ENCODE measurements at places on chromosomes 7 and 10.
A peak's percentile ranks its signal among the peaks of the same experiment; 100 is the strongest.

DNA sequence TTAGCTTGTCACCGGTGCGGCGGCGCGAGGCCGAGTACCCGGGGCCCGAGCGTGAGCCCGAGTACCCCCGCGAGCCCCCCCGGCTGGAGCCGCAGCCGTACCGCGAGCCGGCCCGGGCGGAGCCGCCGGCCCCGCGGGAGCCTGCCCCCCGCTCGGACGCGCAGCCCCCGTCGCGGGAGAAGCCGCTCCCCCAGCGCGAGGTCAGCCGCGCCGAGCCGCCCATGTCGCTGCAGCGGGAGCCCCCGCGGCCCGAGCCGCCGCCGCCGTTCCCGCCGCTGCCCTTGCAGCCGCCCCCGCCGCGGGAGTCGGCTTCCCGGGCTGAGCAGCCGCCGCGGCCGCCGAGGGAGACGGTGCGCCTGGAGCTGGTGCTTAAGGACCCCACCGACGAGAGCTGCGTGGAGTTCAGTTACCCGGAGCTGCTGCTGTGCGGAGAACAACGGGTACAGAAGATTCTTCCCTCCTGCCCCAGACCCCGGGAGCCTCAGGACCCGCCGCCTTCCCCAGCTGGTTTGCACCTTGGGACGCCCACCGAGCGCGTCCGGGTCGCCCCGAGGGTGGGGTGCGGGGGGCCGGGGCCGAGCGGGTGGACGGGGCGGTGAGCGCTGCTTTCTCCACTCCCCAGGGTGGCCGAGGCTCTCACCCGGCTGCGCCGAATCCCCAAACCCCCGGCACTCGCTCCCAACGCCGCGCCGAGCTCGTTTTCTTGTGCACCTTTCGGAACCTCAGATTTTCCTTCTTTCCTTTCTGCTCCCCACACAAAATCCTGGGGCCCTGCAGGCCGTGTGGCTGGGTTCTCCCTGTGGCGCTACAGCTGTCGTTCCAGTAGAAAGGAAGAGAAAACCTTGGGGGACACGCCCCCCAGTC is 708 bp downstream of the UBN2 start:
- DNase-seq: no peak

DNA sequence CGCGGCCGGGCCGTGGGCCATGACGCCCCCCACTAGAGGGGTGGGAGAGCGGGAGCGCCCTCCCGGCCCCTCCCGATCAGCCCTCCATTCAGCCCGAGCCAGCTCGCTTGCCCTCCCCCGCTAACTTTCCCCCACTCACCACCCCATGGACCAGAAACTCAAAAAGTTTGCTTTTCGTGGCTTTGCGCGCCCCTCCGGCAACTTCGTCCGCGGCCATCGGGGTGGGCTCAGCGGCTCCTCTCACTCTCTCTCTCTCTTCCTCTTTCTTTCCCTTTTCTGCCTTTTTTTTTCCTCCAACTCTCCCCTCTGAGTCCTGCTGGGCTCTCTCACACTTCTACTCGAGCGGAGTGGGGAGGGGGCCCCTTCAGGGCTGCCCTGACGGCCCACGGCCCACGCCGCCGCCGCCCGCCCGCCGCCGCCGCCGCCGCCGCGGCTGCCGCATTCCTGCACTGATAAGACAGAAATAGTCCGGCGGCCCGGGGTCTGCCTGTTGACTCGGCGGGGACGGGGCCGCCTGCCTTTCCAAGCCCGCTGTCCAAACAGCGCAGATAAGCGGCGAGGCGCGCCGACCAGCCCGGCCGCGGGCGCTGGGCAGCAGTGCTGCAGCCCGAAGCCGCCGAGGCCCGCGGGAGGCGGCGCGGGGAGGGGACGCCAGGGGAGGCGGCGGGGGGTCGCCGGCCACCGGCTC is at the start of gene SMARCD3:
Gene SMARCD3, minus strand, starts transcription at position 349 of the 688 bp plus-strand sequence. Its CDS starts 132 bp downstream, at position 217.
- DNase-seq: no peak

GRCh38 chr10:103659674-103660363 is 166.3 kb downstream of the NEURL1 start:
- DNase-seq: no peak

DNA sequence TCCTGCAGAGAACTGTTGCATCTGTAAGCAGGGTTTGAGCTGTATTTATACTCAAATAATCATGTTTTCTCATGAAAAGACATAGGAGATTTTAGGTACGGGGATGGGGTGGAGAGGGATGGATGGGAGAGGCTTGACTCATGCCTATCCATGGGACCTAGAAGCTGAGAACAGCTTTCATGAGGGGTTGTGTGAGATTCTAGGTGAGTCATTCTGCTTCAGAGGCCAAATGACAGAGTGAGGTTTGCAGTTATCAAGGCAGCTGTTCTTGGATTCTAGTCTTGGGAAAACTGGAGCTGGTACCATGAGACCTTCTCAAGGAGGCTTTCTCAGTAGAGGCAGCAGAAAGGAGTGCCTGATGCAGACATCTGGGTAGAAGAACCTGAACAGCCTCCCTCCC is 746.9 kb downstream of the TYW1 start:
- DNase-seq: no peak

DNA sequence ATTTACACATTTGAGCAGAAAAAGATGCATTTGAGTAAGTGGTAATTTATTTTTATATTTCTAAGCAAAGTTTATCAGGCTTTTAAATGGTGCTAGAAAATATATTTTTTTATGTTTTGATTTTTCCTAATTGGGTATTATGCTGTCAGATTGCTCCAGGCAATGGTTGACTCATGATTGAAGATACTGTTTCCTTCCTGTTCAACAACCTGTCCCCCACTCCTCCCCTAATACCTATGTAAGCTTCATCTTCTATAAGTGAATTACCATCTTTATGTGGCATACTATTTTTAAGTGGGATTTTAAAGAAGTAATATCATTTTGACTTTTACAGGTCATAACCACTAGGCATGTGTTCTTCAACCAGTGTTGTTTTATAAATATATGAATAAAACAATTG is 21.4 kb downstream of the TSPAN13 start:
- peak; percentile 70 for DNase-seq

DNA sequence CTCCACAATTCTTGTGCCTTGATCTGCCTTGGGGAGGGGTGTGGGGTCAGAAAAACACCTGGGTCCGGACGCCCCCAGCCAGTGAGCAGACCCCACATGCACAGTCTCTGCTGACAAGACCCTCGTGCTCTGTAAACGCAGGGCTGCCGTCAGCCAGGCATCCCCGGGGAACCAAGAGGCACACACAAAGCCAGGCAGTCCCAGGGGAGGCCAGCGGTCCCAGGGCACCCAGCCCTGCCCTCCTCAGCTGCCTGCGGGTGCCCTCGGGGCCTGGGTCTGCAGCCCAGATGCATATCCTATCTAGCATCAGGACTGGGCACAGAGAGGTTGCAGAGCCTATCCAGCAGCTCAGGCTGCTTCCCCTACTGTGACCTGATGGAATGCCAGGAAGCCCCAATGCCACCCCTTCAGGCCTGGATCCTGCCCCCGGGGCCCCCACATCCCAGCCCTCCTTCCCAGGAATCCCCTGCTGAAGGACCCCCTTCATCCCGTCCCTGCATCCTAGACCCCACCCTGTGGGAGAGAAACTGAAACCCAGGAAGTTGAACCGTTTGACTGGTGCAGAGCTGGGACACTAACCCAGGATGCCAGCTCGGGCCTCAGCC is 92.4 kb downstream of the MICALL2 start:
- DNase-seq: no peak

DNA sequence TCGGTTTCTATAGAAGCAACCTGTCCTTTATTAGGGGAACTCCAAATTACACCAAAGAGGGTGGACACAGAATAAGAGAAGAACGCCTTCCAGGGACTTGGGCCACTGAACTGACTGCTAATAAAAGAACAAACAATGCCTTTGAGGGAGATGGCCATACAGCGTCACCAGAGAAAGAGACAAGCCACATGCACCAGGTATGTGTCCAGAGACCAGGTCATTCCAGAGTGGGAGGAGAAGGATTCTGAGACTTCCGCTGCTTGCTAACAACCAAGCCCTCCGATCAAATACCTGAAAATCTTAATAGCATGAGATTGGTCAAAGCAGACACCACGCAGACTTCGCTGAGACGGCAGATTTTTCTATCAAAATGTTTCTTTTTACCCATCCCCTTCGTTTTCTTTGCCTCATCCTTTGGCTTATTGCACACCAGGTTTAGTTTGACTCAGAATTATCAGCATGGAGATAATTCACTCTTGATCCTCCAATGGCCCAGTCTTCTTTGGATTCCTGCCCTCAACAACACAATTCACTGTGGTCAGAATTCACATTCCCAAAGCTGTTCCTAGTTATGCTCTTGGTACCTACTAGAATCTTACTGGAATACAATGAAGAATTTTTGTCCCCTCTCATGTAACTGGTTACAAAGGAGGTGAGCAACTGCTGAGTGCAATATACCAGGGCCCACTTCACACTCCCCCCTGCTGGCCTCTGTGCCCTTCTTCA is 87.4 kb upstream of the DDC start:
- DNase-seq: no peak

DNA sequence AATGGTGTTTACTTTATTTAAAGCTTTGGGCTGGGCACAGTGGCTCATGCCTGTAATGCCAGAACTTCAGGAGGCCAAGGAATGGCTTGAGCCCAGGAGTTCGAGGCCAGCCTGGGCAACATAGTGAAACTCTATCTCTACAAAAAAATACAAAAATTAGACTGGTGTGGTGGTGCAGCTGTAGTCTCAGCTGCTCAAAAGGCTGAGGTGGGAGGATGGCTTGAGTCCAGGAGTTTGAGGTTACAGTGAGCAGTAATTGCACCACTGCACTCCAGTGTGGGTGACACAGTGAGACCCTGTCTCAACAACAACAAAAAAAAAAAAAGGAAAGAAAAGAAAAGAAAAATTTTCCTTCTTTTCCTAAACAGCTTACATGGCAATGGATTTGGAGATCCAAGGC is 22.0 kb downstream of the SLC16A9 start:
- no peak for DNase-seq

GRCh38 chr10:110399106-110399964 is 94.6 kb upstream of the SMNDC1 start:
- peak; percentile 99 for DNase-seq

DNA sequence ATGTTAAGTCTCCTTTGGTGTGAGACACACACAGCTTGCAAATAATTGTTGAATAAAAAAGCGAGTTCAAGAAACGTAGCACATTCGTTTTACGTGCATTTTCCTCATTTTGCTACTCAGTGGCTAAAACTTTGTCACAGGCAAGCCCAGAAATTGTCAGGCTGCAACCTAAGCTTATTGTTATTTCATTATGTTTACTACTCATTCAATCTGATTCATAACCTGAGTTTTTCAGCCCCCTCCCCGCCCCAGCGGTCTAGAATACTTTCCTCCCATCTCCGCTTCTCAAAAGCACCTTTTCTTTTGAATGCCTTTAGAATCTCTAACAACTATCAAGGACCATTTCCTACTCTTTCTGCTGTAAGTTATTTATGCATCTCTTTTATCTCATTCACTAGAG is 1.1 kb downstream of the FAM133B start:
- no peak for DNase-seq

DNA sequence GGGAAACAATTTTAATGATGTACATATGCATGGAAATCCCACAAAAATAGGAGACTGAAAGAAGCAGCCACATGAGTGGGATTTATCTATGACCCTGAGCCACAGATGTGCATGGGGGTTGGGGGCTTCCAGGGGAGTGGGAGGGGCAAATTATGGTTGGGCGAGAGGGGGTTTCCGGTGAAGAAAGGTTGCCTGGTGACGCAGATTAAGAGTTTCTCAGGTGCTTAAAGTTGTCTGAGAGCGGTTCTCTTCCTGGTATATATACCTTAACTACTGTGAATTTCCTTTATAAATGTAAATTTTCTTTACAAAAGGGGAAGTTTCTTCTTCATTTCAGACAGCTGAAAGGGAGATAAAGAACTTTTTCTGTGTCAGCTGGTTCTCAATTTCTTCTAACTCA is 273.6 kb upstream of the PITRM1 start:
- no peak for DNase-seq

DNA sequence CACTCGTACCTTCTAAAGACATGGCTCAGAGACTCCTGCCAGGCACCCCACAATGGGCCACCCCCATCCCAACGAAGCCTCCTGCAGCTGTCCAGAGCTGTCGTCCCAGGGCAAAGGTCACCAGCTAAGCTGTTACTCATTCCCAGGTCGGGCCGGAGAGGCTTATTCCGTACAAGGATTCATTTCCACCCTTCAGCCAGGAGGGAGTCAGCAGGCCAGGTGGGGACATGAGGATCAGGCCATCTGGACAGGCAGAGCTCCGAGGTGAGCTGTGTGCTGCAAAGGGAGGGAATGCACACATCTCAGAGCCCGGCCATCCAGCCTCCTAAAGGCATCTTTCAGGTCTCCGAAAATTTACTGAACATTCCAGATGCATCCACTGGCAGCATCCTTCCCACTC is 63.9 kb upstream of the NANOS1 start:
- no peak for DNase-seq

DNA sequence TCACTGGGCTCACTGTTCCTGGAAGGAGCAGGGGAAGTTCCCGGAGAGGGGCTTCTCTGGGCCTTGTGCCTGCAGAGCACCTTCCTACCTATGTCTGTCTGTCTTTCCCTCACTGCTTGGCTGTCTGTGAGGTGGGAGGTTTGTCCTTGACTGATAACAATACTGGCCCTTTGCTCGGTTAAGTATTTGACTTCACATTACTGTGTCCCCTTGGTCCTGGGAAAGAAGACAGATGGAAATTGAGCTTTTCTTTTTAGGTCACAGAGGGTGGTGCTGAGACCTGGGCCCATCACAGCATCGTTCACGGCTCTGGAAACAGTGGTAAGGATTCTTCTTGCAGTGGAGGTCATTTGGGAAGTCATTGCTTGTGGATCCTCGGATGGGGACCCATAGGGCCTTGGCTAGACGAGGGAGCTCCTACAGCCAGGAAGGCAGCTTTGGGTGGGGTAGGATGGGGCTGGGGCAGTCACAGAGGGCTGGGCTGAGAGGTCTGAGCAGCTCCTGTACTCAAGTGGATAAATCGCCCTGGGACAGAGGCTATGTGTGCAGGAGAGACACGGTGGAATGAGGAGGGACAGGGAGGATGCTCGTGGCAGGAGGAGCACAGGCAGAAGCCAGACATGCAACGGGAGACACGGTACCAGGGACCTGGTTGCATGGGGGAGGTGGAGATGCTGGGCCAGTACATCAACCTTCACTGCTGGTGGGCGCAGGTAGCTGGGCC is 450.2 kb downstream of the PLXNA4 start:
- DNase-seq: no peak

GRCh38 chr7:129779602-129780256 is 168.2 kb downstream of the NRF1 start:
- peak; percentile 43 for DNase-seq

DNA sequence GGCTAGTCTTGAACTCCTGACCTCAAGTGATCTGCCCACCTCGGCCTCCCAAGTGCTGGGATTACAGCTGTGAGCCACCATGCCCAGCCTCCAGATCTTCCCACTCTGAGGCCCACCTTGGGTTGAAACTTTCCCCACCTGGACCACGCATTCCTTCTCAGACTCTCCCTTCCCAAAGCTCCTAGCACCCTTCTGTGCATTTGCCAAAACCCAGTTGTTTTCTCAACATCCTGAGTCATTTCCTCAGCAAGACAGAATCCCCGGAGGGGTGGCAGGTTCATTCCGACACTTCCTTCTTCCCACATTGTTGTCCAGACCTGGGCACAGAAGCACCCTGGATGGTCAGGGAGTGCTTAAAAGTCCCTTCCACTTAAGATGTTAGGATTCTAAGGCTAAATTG is 28.9 kb downstream of the BAG3 start:
- peak; percentile 97 for DNase-seq
